ENCODE measurements at places on chromosomes 6 and 20.

GRCh38 chr6:53704700-53705099 lies 39.1 kb upstream of the KLHL31 start:
- no peak for DNase-seq

- DNase-seq = no peak
Measured at GRCh38 chr6:30565772-30566171, 5.5 kb upstream of the ABCF1 start.

- no peak for DNase-seq
Measured at GRCh38 chr6:90397047-90397446, 100.4 kb upstream of the BACH2 start.

DNA sequence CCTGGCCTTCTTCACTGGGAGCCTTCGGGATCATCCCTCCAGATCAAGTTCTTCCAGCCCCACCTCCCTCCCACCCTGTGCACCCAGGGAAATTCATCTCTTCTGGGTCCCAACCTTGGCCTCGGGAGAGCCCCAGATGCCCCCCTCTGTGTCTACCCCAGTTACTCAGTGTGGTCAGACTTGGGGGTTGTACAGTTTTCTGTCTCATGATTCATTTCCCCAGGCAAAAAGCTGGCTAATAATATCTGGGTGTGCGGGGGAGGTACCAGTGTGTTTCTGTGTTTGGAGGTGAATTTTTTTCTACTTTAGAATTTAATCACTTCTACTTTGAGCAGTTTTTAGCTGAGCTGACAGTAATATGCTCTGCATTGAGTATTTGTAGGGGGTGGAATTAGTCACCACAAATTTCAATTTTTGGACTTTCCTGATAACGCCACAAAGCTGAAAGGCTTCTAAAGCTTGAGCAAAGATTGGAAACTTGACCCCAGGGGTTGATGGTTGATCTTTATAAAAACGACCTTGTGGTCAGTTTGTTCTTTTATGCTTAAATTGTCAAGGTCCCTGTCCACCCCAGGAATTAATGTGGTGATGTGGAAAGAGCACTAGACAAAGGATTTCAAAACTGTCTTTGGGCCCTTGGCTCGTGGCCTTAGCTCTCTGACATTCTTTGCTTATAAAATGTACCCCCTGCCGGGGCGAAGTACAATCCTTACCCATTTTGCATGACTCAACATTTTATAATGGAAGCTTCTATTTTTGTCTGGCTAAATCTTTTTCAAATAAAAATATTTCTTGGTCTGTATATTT lies 284.7 kb upstream of the TAB2 start:
- DNase-seq = no peak

- DNase-seq = no peak
Measured at GRCh38 chr6:11009353-11009752, 34.8 kb downstream of the ELOVL2 start.

- DNase-seq = no peak
Measured at GRCh38 chr6:37514837-37515236, 15.1 kb upstream of the CCDC167 start.

- no peak for DNase-seq
Measured at GRCh38 chr20:17457588-17458190, 73.5 kb downstream of the BFSP1 start.

- no peak for DNase-seq
Measured at GRCh38 chr20:32285082-32285620, 7.7 kb downstream of the KIF3B start.

- DNase-seq = no peak
Measured at GRCh38 chr6:78861509-78861908, 5.8 kb upstream of the IRAK1BP1 start.

GRCh38 chr20:44053046-44053445 lies 133.9 kb downstream of the JPH2 start:
- DNase-seq = no peak

GRCh38 chr20:37347347-37347823 lies 1.4 kb downstream of the SRC start:
- no peak for DNase-seq

DNA sequence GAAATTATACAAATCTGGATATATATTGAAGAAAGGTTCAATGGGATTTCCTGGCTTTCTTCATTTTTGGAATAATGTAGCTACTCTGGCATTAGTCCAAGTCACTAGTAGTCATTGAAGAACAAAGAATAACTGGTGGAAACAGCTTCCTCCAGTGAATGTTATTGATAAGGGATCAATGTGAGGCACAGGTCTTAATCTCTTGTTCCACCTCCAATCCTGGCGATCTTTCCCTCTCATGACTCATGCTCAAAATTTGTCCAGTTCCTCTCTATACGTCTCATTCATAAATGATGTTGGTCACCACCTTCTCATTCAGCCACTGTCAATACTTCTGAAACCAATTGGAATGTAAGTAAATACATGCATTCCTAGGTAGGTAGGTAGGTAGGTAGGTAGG lies 185.0 kb upstream of the BMP2 start:
- no peak for DNase-seq

Measured in H9 (cell line).